GDM1 (cell line): ENCODE measurements at places on chromosomes 2 and 18.

GRCh38 chr2:239604861-239605260 is 204.0 kb upstream of the HDAC4 start:
- DNase-seq: no peak

DNA sequence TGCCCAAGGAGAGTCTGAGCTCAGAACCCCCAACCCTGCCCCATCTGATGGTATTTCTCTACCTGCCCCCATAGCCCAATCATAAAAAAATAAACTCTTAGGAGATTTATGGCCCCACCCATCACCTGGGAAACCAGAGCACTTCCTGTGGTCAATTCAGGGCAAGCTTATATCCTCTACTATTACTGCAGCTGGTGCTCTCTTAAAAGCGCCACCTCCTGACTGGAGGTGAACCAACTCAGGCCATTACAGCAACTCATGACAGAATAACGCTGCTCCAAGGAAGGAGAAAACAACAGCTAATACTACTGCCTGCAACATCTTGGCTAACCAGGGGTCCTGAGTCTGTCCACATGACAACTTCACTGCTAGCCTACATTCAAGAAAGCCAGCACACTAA is 195.7 kb downstream of the MTCL1 start:
- DNase-seq: no peak

- DNase-seq: no peak
Observed at GRCh38 chr2:141899740-141900139, 231.1 kb downstream of the LRP1B start.

DNA sequence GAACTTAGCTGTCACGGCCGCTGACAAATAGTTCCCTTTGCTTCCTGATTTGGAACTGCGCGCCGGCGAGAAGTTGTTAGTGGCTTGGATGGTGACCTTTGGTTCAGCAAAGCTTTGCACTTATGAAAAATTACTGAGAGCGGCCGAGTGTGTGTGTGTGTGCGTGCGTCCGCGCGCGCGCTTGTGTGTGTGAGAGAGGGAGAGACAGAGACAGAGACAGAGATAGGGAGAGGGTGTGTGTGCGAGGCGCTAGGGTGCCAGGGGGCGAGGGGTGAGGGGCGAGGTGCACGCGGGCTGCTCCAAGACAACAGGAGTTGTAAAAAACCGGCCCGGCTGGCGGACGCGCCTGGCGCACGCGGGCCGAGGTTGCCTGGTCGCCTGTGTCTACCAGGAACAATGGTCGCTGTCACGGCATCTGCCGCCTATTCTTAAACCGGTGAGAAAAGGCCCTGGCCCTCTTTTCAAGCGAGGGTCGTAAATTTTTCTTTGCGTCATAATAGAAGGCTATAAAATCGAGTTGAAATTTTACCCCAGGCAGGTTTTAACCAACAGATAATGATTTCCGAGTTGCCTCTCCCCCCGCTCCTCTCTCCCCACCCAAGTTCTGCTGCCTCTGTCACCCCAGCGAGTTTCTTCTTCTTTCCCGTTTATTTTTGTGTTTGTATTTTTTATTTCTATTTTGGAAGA is 535 bp downstream of the HOXD3 start:
- DNase-seq: no peak

DNA sequence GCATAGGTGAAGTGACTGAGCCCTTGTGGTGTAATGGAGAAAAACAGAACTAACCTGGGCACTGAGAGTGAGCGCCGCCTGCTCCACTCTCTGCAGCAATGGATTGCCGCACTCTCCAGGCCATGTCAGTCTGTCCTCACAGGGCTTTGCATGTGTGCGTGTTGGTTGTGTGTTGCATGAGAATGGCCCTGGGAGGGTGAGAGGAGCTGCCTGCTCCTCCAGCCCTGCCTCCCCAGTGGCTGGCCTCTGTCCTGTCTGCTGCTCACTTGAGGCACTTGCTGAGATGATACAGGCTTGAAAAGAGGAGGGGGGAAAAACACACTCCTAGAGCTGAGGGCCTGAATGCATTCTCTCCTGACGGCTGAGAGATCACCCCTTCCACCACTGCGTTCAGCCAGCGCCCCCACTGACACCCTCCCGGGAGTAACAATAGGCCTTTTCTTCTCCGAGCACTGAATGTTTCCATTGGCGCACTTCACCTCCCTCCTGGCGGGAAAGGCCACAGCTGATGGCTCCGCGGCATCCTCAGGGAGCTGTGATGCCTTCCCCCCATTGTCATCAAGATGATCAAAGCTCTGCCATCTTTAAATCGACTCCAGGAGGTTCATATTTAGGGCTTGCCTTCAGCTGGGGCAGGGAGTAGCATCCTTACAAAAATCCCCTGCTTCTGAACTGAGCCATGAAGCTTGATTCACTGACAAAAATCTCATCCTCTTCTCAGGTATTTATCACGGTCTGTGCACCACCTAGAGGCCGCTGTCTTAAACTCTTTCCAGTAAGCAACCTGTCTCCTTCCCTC is 49.9 kb upstream of the DAPL1 start:
- DNase-seq: no peak

- DNase-seq: no peak
Observed at GRCh38 chr2:169184074-169184473, 114.7 kb downstream of the DHRS9 start.

DNA sequence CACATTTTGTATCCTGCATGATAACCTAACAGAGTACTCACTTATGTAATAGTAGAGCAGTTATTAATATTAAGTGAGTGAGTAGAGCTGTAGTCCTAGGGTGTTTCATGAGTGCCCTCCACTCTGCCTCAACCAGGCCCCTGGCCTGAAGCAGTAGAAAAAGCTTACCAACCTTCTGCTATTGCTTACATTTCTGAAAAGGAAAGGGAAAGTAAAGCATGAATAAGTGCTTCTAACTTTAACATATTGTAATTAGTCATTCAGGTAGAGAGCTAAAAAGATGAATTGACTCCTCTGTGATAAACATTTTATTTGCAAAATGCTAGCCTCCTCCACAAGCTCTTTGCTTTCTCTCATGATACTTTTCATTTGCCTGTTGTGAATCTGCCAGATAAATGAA is 94.7 kb upstream of the RPE start:
- no peak for DNase-seq

DNA sequence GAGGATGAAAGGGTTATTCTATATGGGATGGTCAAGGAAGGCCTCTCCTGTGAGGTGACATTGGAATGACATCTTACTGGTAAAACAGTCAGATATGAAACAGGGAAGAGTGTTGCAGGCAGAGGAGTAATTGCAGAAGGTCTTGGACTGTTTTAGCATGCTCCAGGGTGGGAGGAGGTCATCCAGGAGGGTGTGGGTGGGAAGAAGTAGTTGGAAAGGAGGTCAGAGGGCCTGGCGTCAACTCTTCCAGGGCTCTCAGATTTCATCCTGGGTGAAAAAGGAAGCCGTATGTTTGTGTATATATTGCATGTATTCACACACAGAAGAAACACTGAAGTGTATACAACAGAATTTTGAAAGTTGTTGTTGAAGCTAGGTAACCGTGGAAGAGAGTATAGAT is 48.2 kb downstream of the ATP9B start:
- no peak for DNase-seq

DNA sequence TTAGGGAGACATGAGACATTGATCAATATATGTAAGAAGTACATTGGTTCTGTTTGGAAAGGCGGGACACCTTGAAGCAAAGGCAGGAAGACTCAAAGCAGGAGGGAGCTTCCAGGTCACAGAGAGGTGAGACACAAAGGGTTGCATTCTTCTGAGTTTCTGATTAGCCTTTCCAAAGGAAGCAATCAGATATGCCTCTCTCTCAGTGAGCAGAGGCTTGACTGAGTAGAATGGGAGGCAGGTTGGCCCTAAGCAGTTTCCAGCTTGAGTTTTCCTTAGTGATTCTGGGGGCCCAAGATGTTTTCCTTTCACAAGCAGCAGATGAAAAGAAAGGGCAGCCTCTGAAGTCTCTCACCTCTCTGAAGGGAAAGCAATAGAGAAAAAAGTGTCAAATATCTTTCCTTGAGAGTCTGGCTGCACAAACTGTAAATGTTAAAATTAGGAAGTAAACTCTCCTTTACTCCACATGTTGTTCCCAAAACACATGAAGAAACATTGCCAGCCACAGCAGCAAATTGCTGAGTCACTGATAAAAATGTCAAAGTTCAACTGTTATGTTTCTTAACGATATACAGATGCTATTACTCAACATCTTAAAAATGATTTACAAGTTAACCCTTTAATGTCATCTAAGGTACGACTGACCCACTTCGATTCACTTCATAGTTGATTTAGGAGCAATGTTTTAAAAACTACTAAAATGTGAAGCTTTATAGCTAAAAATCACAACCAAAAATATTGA is 40.3 kb downstream of the CYB5A start:
- DNase-seq: no peak

DNA sequence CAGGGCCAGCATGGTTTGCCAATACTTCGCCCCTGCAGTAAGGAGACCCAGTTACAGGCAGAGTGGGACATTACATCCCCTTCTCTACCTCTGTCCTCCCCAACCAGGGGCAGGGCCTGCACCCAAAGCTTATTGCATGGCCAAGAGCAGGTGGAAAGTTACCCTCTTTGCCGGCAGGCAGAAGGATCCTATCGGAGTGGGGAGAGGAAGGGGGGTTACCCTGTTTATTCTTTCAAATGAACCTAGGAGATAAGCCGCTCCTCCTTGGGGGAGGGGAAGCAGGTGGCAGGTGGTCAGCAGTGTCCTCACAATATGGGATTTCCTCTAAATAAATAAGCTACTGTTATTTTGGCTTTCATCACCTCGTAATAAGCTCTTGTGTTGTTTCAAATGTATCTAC is 53.9 kb downstream of the SPATS2L start:
- no peak for DNase-seq

DNA sequence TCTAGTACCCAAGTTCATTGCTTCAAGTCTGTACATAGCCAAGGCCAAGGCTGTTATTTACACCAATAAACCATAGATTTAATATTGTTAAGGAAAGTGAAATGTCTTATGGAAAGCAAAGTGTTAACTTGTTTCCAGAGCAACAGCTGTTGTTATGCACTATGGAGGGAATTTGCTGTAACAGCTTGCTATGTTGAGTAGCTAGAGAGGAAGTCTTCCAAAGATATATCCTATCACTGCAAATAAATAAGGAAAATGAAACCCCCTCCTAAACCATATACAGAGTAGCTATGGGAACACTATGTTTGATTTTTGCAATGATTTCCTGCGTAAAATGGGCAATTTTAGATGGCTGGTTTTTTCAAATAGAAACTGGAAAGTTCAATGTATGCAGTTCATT is 21.1 kb downstream of the TMEM182 start:
- no peak for DNase-seq

- no peak for DNase-seq
Observed at GRCh38 chr2:203543898-203544328, 8.8 kb upstream of the RAPH1 start.

- DNase-seq: no peak
Observed at GRCh38 chr18:6624661-6625311, 104.7 kb upstream of the ARHGAP28 start.

DNA sequence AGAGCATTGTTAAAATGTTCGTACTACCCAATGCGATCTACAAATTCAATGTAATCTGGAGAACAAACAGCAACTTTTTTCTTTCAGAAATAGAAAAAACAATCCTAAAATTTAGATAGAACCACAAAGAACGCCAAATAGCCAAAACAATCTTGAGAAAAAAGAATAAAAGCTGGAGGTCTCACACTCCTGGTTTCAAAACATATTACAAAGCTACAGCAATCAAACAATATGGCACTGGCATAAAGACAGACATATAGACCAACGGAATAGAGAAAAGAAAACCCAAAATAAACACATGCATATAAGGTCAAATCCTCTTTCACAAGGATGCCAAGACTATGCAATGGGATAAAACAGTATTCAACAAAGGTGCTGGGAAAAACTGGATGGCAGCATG is 74.5 kb downstream of the MAP4K3 start:
- no peak for DNase-seq

DNA sequence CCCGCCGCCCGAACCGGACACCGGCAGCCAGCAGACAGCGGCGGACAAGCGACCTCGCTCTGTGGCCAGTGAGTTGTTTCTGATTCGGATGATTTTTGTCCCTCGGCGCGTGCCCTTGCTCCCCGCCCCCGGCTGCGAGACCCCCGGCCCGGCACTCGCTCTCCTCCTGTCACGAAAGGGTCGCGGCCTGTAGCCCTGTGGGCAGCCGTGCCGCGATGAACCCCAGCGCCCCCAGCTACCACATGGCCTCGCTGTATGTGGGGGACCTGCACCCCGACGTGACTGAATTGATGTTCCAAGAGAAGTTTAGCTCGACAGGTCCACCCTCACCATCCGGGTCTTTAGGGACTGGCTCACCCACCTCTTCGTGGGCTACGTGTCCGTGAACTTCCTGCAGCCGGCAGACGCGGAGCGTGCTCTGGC is 1257.5 kb upstream of the ACVR2A start:
- DNase-seq: no peak

DNA sequence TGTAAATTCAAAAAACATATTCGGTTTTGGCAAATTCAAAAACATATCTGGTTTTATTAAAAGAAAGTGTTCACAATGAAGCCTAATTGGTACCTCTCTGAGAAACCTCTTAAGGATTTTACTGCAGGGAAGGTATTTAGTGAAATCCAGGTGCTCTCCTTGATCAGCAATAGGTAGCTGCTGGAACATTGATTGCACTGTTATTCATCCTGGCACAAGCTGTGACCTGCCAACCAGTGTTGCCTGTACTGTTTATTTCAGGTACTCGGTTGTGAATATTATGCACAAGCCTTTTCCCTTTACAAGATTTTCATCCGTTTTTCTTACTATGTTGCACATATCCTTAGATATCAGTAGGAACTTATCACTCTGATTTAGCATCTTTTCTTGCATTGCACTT is 155.8 kb upstream of the ZEB2 start:
- no peak for DNase-seq

GRCh38 chr2:121505986-121506586 is 24.6 kb upstream of the RNU4ATAC start:
- DNase-seq: no peak

DNA sequence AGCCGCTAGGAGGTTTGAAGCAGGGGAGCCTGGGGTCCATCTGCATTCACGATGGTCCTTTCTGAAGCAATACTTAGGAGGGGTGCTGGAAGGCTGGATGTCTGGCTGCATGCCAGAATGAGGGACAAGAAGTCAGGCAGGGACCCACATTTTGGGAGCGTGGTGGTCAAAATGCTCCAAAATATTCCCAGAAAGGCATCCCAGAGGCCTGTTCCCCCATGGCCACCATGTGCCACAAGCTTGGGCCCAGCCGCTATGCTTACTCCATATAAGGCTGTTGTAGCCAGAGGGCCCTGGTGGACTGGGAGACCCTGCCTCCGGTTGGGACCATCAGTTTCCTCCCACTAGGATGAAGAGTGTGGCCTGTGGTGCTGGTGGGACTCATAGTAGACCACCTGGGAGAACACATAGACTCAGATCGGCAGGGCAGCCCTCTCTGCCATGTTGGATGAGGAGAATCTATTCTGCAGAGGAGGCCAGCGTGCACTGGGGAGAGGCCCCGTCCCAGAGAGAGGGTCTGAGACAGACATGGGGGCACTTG is 3.6 kb upstream of the PROM2 start:
- DNase-seq: no peak
